NCI-H2029 (cell line): ENCODE measurements at places on chromosomes 5 and 9.

DNA sequence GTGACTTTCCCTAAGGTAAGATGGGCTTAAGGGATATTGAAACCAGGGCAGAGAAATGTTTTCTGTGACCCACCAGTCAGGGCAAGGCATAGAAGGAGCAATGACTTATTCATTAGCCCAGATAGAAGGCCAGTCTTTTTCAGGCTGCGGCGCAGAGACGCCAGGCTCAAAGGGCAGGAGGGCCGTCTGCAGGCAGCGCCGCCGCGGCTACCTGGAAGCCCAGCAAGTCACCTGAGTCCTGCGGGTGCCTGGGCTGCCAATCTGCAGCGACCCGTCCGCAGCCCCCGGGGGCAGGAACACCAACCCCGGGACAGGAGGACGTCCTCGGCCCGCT, 322 bp upstream of the SH3GL2 start:
- DNase-seq = no peak

DNA sequence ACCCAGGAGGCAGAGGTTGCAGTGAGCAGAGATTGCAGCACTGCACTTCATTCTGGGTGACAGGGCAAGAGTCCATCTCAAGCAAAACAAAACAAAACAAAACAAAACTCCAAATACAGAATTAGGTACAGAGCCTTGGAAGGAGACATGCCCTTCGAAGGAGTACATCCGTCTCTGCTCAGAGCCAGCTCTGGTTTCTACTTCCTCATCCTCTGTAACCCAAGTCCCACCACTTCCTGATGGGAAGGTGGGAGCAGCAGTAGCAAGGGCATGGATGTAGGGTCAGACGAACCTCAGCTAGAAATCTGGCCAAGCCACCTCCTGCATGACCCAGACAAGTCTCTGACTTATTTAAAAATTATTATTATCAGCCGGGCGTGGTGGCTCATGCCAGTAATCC, 16.5 kb upstream of the STXBP1 start:
- DNase-seq = no peak

DNA sequence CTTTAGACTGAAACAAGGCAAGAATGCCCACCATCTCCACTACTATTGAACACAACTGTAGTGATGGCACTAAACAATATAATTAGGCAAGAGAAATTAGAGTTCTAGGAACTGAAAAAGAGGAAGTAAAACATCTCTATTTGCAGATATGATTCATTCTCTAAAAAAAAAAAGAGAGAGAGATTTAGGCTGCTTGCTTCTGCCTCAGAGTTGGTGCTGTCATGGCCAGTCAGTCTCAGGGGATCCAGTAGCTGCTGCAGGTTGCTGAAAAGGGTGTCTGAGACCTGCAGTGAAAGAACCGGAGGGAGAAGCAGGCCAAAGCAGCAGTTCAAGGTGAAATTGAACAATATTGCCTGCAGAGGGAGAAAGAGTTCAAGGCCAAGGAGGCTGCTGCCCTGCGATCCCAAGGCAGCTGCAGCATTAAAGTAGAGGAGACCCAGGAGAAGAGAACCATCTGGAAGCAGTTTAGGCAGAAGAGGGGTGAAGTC, 72.5 kb downstream of the AP3B1 start:
- no peak for DNase-seq

GRCh38 chr5:38806775-38807258, 39.0 kb upstream of the OSMR start:
- DNase-seq = no peak

DNA sequence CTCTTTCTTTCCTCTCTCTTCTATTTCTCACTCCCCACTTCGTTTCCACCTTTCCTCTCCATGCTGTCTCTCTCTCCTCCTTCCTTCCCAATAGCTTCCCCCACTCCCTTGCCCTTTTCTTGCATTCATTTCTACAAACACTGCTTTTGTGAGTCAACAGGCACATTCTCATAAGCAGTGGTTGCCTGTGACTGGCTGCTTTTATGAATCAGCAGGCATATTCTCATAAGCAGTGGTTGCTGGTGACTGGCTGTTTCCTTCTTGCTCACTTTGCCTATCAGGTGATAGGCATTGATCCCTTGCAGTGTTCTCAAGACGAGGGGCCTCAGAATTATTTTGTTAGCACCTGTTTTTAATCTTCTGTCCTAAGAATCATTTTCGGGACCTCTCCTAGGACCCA, 116.1 kb upstream of the ACTBL2 start:
- DNase-seq = no peak

GRCh38 chr5:122200450-122200849, 71.1 kb downstream of the ZNF474 start:
- no peak for DNase-seq
